ENCODE measurements at places on chromosomes 7 and 10.

GRCh38 chr7:105354383-105354782, 34.3 kb downstream of the SRPK2 start:
- DNase-seq = peak; percentile 27

DNA sequence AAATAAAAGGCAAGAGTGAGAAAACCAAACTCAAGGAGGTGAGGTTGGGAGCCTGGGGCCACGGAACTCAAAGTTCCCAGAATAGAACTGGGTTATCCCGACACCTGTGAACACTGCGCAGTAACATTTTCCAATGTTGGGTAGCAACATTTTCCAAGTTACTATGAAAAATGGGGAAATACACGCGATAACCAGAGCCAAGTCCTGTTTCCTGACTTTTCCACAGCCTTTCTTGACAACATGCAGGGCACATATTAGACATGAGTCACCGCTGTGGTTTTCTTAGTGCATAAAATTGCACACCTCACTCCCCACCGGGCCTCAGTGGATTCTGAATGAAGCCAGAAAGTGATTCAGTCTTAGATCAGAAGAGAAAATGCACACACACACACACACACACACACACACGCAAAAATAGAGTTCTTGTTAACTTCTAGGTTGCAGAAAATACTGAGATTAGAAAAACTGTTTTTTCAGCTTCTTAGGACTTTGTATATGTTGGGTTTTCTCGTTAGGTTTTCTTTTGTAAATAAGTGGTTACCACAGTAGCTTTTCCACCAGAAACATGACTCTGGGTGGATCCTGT, 70.0 kb downstream of the CAMK1D start:
- DNase-seq = peak; percentile 89

GRCh38 chr7:13981070-13981469, 8.4 kb downstream of the ETV1 start:
- DNase-seq = peak; percentile 98

DNA sequence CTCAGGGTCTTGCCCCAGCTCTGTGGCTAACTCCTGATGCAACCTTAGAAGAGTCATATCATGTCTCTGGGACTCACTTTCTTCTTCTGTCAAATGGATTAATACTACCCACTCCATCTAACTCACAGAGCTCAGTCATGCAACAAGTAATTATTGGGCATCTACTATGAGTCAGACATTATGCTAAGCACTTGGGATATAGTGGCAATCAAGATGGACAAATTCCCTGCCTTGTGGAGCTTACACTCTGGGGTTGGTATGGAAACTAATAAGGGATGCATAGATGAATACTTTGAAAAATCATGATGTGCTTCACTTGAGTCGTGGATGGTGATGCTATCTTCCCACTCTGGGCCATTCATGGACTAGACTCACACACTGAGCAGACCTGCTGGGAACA, 88.9 kb downstream of the KCNMA1 start:
- no peak for DNase-seq

DNA sequence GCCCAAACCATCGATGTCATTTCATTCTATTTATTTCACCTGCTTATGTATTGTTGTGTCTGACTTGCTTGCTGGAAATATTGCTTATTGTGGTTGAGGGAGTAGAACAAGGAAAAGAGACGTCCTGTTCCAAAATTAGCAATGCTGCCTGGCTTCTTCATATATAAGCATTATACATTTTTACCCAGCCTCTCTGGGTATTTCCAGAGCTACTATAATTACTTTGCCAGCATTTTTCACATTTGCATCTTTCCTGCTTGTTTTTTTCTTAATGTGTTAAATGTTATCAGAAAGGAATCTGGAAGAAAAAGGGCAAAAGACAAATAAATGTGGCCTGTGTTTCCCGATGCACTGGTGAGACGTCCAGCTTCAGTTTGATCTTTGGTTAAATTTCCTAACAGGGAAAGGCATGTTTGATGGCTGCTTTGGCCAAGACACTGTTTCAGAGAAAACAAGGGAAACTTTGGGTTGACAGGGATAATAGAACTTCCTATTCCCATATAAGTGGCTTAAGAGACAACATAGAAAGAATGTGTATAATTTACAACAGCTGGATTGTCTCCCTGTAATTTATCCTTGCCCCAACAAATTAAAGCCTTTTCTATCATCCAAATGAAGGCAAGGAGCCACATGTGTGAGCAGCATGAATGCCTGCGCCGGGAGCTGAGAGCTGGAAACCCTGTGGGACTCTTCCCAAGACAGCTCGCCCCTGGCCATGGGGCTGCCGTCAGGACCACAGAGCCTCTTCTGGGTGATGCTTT, 671.1 kb upstream of the CELF2 start:
- no peak for DNase-seq

DNA sequence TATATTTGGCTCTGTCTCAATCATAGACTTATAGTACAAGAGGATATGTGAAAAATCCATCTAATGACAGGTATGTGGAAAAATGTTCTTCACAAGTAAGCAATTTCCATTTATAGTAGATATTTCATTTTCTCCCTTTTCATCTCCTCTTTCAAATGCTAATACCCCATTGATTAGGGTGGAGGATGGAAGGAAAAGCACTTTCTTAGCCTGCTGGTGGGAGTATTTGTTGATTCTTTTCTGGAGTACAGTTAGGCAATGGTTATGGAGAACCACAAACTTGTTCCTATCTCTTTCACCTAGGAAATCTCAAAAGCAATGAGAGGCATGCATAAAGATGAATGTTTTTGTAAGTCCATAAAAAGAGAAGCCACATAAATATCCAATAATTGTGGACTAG, 108.0 kb upstream of the CREB5 start:
- DNase-seq = no peak

- DNase-seq = no peak
Measured at GRCh38 chr10:103291588-103291987, 14.7 kb downstream of the INA start.

GRCh38 chr10:18687195-18687594, 28.0 kb downstream of the ARL5B start:
- no peak for DNase-seq

DNA sequence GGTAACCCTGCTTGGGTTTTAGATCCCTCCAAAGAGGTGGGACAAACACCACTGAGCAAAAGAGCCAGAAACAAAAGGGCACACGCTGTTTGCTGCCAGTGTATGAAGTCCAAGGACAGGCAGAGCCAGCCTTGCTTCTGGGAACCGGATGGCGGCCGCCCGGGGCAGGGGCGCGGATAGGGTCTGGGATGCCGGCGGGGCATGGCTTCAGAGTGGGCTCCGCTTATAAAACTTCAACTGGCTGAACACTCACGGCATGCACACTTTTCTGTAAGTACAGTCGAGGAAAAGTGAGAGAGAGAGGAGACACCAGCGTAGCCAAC, 62.6 kb downstream of the ASB13 start:
- DNase-seq = no peak

- no peak for DNase-seq
Measured at GRCh38 chr10:121526801-121527221, 71.4 kb downstream of the FGFR2 start.

DNA sequence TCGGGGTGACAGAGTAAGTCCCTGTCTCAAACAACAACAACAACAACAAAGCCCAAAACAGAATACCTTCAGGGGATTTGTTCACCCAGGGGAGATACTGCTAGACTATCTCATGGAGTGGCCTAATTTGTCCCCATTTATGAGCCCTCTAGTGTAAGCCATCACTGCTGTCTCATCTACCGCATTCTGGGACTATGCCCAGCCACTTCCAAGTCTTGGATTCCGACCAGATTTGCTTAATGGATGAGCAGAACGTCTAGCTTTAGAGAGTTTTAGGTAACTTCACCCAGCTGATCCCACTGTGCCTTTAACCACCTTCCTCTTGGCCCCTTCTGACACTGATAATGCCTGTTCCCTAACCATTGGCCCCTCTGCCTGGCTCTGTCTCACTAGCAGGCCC, 47.1 kb downstream of the PAPSS2 start:
- DNase-seq = no peak

DNA sequence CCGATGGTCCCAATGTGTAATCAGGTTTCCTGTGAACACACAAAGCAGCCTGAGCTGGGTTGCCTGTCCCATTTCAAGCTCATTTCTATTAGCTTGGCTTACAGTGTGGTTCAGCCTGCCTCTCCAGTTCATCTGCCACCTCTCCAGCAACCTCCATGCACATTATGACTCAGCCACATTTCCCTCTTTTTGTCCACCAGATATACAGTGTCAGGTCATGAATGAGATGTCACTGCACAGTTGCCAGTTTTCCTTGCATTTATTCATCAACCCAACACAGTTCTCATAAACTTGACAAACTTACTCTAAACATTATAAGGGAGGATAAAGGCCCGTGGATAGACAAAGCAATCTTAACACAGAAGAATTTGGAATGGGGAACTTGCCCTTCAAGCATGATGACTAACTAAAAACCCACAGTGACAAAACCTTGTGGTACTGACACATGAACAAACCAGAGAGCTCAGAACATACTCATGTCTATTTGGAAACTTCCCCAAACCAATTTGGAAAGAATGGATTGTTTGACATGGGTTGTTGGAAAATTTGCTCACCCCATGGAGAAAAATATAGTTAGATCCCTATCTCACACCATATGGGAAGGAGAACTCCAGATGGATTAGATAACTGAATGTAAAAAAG, 2.5 kb upstream of the CFAP58 start:
- DNase-seq = peak; percentile 73

DNA sequence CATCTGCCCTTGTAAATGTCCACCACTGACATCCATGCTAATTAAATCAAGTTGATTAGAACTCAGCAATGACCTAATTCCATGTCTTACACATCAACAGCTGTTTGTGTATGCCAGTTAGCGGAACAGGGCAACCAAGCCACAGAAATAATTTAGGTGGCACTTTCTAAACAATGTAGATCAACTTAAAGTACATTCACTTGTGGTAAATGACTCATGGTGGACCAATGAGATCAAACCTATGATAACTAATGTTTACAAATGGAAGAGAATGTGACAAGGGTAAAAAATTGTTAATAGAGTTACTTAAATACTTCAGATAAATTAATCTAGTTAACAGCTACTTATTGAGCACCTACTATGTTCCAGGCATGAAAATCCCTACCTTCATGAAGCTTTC, 63.1 kb upstream of the ICA1 start:
- DNase-seq = no peak

GRCh38 chr7:47715631-47716068, 133.7 kb upstream of the TNS3 start:
- DNase-seq = no peak

- no peak for DNase-seq
Measured at GRCh38 chr10:67115972-67116371, 190.1 kb downstream of the LRRTM3 start.

DNA sequence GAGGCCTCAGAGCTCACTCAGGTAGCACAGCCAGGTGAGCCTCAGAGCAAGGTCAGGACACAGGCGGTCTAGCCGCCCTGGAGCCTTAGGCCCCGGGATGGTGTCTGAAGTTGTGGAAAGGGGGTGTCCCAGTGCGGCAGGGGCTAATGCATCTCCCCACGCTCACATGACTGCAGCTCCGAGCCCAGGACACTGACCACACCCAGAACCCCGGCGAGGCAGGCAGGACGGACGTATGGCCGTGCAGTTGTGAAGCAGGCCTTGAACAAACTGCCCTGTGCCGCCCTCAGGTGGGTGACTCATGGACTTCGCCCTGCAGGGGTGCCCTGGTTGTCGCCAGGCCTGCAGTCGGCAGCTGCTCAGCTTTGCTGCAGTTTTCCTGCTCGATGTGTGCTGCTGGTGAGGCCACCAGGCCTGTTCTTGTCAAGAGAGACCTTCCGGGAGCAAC, 5.0 kb upstream of the PRKAR1B start:
- DNase-seq = no peak

DNA sequence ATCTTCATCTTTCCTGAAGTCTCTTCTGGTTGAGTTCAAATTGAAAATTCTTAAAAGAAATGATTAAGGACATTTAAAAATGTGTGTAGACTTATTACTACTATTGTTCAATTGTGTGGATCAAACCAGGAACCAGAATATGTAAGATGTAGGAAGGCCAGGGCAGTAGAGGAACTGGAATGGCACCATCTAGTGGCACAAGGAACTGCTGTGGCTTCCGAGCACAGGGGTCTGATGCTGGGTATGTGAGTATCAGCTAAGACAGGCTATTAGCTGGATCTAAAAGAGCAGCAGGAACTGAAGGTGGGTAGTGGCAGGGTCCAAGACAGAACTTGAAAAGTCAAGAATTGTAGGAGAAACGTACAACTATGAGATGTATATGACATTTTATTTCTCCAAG, 247.3 kb downstream of the SEMA3A start:
- DNase-seq = no peak

- DNase-seq = no peak
Measured at GRCh38 chr10:118918116-118918515, 111.4 kb upstream of the NANOS1 start.

- DNase-seq = no peak
Measured at GRCh38 chr7:64884913-64885370, 18.1 kb upstream of the ZNF273 start.

GRCh38 chr10:80163741-80164341, 31.3 kb downstream of the PLAC9 start:
- DNase-seq = peak; percentile 96

DNA sequence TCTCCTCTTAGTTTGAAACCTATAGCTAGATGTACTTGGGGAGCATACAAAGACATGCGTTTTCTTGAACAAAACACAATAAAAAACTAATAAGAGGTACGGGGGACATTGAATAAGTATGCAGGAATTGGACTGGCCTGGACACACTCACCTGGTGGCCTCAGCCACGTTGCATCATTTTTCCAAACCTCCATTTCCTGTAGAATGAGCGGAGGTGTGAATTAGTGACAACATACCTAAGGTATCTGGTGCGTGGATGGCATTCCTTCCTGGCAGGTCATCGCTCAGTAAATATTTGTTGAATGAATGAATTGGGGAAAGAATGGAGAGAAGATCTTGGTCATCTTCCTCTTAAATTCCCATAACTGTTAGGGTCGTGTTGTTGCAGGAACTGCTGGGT, 103.2 kb upstream of the CTBP2 start:
- no peak for DNase-seq

GRCh38 chr7:81457852-81458522, 311.9 kb downstream of the HGF start:
- DNase-seq = peak; percentile 52

GRCh38 chr7:112723416-112723815, 66.8 kb downstream of the TMEM168 start:
- peak; percentile 45 for DNase-seq

DNA sequence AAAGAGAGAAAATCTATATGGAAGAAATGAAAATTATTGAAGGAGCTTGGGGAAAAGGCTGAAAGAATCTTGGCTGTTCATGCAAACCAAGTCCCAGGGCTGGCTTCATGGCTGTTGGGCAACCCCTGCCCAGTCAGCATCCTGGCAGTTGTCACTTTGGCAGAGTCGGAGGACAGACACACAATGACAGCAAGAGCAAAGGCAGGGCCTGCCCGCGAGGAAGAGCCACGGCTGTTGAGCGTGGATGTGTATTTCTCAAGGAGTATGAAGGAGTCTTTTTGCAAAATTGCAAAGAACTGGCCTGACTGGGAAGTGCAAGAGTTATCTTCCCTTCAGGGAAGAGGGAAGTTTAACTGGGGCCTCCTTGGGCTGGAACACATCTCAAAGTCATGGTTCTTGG, 11.7 kb downstream of the PTPRE start:
- DNase-seq = no peak
